ENCODE measurements at places on chromosomes 16 and 17.

DNA sequence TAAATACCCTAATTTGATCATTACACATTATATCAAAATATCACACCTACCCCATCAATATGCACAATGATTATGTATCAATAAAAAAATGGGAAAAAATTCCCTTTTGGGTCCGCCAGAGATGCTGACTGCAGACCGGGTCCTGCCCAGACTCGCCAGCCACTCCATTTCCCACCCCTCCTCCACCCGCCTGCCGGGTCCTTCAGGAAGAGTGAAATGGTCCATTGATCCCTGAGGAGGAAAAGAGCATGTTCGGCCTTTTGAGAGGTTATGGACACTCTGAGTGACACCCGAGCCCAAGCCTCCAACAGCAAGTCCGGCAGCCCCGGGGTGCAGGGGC lies 123.9 kb upstream of the ZFHX3 start:
- no peak for DNase-seq

DNA sequence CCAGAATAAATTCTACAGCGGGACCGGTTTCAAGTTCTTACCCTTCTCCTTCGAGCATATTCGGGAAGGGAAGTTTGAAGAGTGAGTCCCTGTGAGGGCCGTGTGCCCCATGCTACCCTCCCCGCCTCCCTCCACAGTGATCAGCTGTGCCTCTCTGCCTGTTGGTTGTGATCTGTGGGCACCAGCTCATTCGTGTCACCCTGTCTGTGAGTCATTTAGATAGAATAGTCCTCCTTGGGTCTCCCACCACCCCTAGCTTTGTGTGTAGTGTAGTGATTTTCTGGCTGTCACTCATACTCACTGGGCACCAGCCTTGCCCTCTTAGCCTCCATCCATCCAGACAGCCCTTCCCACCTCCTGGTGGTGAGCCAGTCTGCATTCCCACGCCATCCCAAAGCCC lies 15.0 kb upstream of the NAGLU start:
- DNase-seq, result no peak

GRCh38 chr16:89561884-89562599 lies 1.6 kb downstream of the RPL13 start:
- no peak for DNase-seq

DNA sequence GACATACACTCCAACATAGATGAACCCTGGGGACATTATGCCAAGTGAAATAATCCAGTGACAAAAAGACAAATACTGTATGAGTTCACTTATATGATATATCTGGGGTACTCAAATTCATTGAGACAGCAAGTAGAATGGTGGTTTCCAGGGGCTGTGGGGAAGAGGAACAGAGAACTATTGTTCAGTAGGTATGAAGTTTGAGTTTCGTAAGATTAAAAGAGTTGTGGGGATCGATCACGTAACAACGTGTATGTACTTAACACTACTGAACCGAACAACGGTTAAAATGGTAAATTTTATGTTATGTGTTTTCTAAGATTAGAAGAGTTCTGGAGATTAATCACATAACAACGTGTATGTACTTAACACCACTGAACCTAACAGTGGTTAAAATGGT lies 100.8 kb downstream of the HS3ST3A1 start:
- no peak for DNase-seq

- no peak for DNase-seq
Measured at GRCh38 chr17:37702598-37702997, 42.3 kb downstream of the HNF1B start.

Data from stimulated activated CD4-positive, alpha-beta T cell treated with anti-CD3 and anti-CD28 coated beads, Interleukin-4, amount 100 ng/mL, for 48 hours (primary cell).